NCI-H82 (cell line): ENCODE measurements at places on chromosomes 13 and 19.
A peak's percentile ranks its signal among the peaks of the same experiment; 100 is the strongest.

- peak; percentile 83 for DNase-seq
Measured at GRCh38 chr19:10565028-10565566, 713 bp downstream of the KRI1 start.

DNA sequence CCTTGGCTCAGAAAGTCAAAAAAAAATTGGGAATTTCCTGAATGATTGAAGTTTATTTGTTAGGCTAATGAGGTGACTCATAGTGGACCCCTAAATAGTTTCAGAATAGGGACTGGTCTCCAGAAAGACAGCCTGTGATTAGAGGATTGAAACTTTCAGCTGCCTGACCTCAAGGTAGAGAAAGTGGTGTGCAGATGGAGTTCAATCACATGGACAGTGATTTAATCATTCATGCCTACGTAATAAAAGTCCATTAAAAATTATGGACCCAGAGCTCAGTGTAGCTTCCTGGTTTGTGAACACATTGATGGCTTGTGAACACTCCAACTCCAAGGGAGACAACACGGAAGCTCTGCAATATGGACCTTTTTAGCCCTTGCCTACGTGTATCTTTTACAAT lies 533.2 kb upstream of the PCDH9 start:
- DNase-seq, result peak; percentile 13

DNA sequence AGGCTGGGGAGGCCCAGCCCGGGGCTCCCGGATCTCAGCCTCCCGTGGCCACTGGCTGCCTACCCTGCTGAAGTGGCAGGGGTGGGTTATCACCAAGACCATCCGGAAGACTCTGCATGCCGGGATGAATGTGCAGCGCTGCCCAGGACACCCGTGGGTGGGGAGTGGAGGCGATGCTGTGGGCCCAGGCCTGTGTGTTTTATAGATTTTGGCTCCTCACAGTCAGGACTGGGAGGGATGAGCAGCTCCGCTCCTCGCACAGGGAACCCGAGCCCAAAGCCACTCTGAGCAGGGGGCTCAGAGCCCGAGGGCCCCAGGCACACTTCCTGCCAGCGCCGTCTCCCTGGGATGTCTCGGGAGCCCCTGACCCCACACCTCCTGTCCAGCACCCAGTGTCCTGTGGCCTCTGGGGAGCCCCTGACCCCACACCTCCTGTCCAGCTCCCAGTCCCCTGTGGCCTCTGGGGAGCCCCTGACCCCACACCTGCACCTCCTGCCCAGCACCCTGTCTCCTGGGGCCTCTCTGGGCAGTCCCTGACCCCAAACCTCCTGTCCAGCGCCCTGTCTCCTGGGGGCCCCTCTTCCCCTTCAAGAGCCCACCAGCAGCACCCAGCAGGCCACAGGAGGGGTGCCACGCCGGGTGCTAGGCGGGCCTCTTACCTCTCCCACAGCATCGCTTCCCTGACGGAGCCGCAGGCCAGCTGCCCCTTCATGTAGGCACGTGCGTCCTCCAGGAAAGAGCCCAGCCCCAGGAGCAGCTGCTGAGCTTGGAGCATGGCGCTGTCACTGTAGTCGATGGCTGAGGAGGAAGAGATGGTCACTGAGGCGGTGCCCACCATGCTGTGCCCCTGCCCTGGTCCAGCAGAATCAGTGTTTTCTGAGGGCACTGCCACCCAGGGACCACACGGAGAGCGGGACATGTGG lies 31.4 kb downstream of the NAXD start:
- DNase-seq, result no peak

GRCh38 chr19:5953680-5954213 lies 24.2 kb downstream of the RANBP3 start:
- DNase-seq, result no peak

- DNase-seq, result no peak
Measured at GRCh38 chr19:23956051-23956450, 41.4 kb downstream of the ZNF726 start.

- DNase-seq, result peak; percentile 63
Measured at GRCh38 chr19:8585894-8586750, 8.9 kb upstream of the MYO1F start.

- no peak for DNase-seq
Measured at GRCh38 chr19:35086455-35086854, 29.2 kb upstream of the FXYD3 start.

GRCh38 chr19:29320618-29321017 lies 107.7 kb upstream of the UQCRFS1 start:
- no peak for DNase-seq

DNA sequence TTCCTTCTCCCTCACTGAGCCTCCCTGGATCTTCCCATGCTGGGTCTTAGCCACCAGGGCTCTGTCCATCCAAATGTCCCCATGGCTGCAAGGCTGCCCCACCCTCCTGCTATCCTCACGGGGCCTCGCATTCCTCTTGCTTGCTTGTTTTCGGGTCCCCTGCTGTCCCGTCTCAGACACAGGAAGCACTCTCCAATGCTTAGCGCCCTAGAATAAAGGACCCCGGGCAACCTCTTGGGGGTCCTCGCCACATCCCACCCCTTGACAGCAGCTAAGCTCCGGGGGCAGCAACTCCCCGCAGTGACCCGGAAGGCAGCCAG lies 23.7 kb downstream of the SH3GL1 start:
- no peak for DNase-seq
